ENCODE measurements at places on chromosomes 16 and 17. TPM values are rescaled to one million over a fixed set of nuclear protein-coding genes. Genes with fewer than 3 reads are reported as not detected.

The TBC1D3I gene
- total RNA-seq, result 0.16 TPM

- no peak for DNase-seq
Observed at GRCh38 chr17:32646941-32647340, 160.1 kb downstream of the CDK5R1 start.

GRCh38 chr17:45990886-45991285 is 8.2 kb upstream of the STH start:
- DNase-seq, result no peak

DNA sequence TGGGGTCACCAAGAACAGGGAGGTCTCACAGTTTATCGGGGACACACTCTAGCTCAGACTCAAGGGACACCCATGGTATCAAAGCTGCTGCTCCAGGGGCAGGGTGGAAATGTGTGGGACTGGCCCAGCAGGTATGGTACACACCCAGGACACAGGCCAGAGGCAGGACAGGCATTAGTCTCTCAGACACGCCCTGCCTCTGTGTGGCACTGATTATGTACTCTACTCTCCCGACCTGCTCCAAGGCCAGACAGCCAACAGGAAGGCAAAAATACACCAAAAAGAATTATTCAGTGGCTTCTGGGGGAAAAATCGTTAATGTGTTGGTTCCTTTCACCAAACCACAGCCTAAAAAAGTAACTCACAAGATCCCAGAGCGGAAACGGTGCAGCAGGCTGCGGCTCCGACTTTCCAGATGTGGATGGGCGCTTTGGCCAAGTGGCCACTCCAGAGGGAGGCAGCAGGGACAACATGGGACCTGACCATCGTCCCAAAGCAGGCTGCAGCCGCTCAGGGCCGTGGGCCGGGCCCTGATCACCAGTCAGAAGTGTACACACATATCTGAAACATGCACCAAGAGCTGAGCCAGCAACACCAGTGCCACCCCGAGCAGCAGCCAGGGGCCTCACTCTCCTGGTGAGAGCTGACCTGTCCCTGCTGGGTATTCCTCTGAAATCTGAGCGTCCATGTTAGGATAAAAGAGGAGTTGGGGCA is 1.0 kb upstream of the SIRT7 start:
- no peak for DNase-seq

- DNase-seq, result no peak
Observed at GRCh38 chr16:12758670-12759558, 44.8 kb downstream of the CPPED1 start.

The ZNF747 gene
- 4.5 TPM for total RNA-seq

DNA sequence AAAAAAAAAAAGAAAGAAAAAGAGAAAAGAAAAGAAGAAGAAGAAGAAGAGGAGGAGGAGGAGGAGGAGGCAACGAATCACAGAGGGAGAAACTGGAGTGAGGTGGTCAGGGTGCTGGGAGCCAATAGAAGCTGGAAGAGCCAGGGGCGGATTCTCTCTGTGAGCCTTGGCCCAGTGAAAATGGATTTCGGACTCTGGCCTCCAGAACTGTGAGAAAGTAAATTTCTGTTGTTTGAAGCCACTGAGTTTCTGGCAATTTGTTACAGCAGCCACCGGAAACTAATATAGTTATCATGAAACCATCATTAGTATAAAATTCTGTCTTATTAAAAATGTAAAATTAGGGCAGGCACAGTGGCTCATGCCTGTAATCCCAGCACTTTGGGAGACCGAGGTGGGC is 27.7 kb upstream of the WFIKKN2 start:
- DNase-seq, result no peak

DNA sequence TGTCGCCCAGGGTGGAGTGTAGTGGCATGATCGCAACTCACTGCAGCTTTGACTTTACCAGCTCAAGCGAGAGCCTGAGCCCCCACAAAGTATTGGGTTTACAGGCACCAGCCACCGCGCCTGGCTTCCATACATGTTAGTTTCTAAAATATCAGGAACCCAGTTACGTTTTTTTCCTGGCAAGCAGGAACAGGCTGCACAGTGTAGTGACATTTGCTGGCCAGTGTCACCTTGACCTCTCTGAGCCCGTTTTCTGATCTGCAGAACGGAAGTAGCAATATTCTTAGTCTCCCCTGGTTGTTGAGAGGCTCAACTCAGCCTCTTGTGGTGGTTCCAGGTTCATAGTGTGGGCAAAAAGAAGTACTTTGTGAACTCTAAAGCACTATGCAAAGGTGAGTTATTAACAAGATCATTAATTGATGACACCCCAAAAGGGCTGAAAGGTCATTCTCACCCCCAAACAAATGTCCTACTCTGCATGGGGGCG is 15.6 kb downstream of the IGF2BP1 start:
- DNase-seq, result no peak

- no peak for DNase-seq
Observed at GRCh38 chr17:19275457-19276127, 38.4 kb downstream of the EPN2 start.

GRCh38 chr17:51443646-51444045 is 183.3 kb downstream of the UTP18 start:
- DNase-seq, result no peak

The KRT28 gene
- not detected for total RNA-seq

- no peak for DNase-seq
Observed at GRCh38 chr17:42212382-42212781, 18.1 kb upstream of the GHDC start.

DNA sequence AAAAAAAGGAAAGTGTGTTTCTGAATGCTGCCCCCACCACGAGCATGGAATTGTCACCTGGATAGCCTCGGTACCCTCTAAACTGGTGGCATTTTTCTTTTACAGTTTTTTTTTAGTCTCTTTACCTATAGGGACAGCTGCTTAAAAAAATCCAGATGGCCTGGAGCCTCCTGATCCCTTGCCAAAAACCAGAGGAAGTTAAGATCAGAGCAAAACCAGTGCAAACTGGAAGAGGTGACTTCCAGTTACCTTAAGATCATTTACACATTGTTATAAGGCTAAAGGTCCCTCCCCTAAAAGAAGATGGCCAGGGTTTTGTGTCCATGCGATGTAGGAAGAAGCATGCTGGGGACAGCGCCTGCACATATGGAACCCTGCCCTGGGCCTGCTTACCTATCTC is 3.5 kb downstream of the MEFV start:
- DNase-seq, result no peak

GRCh38 chr16:14194721-14195120 is 123.6 kb downstream of the MRTFB start:
- DNase-seq, result no peak

DNA sequence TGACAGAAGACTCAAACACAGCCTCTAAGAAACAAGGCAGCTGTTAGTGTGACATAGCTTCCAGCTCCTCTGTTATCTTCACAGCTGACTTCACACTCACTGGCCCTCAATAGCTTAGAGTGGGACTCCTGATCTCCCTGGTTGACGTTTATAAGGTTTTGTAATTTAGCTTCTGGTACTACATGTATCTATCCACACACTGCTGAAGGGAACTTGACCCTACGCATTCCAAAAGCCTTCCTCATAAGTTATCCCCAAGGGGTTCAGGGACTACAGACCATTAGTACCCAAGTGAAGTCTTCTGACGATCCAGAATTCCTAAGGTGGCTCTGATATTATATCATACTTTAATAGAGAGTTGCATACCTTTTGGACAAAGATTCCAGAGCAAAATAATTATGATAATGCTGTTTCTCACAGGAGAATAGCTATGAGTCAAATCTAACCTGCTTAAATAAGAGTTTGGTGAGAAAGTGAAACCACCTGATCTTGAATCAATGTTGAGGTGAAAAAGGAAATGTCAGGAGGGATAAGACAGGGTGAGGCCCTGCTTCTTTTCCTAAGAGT is 14.5 kb downstream of the ACACA start:
- DNase-seq, result no peak

DNA sequence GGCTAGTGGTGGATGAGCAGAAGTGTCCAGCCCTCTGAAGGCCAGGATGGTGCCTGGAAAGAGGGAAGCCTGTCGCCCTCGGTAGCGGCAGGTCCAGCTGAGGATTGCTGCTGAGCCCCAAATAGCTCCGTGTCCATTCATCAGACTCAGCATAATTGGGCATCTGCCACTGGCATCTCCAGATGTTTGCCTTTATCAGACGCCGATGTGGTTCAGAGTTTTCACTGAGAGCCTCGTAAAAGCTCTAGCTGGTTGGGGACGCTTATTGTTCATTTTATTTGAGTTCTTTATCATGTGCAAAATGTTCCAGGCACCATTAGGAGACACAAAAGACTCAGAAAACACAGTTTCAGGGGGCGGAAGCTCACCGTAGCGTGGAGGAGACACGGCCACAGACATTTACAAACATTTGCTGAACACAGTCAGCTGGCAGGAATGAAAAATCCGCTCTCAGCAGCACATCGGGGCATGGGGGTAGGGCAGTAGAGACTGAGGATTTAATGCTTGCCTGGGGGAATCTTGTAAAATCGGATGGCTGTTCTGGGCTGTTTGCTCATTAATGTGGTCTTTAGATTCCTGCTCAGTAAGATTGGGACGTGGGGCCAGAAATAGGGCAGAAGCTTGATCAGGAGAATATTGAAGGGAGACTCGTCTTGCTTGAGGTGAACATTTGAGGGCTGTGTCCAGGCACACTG is 41.7 kb downstream of the SMPD3 start:
- no peak for DNase-seq

GRCh38 chr16:61831351-61831917 is 204.8 kb downstream of the CDH8 start:
- DNase-seq, result no peak

DNA sequence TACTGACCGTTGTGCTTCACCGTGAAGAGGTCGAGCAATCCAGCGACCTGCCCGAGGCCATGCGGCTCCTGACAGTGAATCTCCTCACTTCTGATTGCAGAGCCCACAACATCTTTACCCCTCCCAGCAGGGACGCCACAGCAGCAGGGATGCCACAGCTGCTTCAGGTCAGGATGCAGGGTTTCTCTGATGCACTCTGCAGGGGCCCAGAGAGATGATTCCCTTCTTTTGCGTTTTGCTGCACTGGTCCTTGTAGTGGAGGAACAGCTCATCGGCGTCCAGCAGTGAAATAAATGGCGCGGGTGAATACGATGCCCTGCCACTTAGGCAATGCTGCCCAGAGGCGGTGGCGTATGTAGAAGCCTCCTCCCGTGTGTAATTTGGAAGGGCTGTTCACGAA is 5.6 kb downstream of the KIAA0513 start:
- DNase-seq, result no peak

The MYH10 gene
- 23.7 TPM for total RNA-seq

GRCh38 chr16:74627506-74628220 is 20.7 kb upstream of the GLG1 start:
- DNase-seq, result no peak

- no peak for DNase-seq
Observed at GRCh38 chr17:4182043-4182442, 39.0 kb downstream of the CYB5D2 start.

GRCh38 chr17:9389111-9389527 is 186.5 kb downstream of the STX8 start:
- DNase-seq, result no peak

DNA sequence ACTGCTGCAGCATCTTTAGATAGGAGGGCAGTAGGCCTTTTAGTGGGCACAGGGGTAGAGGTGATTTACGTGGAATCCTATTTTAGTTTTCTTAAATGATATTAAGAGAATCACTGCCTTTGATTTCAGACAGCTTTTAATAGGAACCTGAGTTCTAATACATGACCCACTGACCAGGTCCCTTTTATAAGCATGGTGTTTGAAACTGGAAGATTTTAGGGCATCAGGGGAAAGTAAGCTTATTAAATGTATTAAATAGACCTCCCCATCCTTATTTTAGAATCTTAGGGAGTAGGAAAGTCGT is 2.0 kb downstream of the MSL1 start:
- no peak for DNase-seq

DNA sequence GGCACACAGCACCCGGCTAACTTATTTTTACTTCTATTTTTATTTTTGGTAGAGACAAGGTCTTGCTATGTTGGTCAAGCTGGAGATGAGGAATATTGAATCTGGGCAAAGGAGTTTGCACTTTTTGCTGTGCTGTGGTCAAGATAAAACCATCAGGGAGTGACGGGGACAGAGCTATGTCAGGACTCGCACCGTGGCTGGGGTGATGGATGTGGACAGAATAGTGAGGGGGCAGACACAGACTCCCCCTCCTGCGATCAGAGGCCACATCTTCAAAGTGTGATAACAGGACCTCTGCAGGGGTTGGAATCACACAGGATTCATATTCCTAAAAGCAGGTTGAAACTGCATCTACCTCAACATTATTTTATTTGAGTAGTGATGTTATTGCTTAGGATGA is 25.6 kb downstream of the IL21R start:
- no peak for DNase-seq

DNA sequence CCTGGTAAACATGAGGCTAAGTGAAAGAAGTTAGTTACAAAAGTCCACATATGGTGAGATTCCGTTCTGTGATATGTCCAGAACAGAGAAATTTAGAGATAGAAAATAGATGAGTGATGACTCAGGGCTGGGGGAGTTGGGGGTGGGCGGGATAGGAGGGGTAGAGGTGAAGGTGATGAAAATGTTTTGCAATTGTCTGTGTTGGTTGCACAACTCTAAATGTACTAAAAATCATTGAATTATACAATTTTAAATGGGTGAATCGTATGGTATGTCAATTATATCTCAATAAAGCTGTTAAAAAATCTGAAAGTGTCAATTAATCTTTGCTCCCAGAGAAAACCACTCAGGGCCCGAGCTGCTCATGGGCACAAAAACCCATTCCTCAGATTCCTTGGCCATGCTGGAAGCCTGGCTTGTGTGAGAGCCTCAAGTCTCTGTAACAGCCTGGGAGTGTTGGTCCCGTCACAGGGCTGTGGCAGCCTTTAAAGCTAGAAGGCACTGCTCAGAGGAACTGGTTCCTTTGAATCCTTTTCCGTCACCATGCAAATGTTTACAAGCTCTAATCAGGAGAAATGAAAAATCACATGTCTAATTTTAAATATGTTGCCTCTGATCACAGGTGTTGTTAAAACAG is 225.3 kb downstream of the WWOX start:
- no peak for DNase-seq

- DNase-seq, result no peak
Observed at GRCh38 chr16:8430401-8430800, 159.9 kb downstream of the TMEM114 start.

The ZNF652 gene
- 6.3 TPM for total RNA-seq

The TLCD3A gene
- 1.5 TPM for total RNA-seq

GRCh38 chr16:64541621-64542020 is 580.2 kb downstream of the CDH11 start:
- DNase-seq, result no peak

GRCh38 chr17:42541041-42541833 is 5.2 kb downstream of the NAGLU start:
- DNase-seq, result no peak

GRCh38 chr16:31464781-31465260 is 5.5 kb downstream of the ARMC5 start:
- DNase-seq, result no peak

DNA sequence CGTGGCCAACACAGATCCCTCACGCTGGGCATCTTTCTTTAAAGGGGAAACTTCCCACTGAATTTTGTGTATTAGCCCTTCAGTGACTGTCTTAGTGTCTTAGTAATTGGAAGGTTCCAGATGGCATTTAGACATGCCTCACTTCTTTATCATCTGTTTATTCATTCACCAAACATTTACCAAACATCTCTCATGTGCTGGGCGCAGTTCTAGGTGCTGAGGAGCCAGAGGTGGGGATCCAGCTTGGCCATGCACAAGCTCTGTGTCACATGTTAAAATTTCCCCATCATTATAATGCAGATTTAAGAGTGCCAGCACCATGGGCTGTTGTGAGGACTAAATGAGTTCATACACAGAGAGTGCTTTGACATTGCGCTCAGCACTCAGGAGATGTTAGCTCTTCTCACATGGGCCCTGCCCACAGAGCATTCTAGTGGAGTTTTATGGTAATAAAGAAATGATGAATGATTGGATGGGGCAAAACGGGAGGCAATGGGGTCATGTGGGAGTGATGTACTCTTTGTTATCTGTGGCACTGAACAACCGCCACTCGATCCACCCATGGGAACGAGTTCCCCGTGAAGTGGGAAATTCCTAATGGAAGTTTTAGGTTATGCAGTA is 119.7 kb downstream of the SNX29 start:
- DNase-seq, result no peak

All from activated naive CD4-positive, alpha-beta T cell treated with anti-CD3 and anti-CD28 coated beads, Interleukin-2, amount 50 U/mL, for 72 hours (primary cell).